ENCODE measurements at places on chromosomes 4 and X.

- no peak for DNase-seq
Measured at GRCh38 chr4:37999000-37999716, 39.0 kb downstream of the PTTG2 start.

DNA sequence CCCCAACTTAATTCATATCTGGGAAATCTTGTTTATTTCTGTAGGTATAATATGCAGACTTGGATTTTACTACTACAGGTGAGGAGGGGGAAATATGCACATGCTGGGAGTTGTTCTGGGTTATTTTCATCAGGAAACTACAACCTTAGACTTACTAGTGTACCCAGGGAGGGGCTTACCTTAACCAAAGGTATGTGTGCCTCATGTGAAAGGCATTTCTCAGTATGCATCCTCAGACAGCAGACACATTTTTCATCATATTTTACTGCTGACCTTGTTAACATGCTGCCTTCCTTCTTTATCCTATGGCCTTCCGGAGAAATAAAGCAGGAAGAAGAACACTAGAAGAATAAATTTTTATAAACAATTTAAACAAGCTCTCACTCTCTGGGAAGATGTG, 214.9 kb downstream of the SPANXN4 start:
- no peak for DNase-seq

GRCh38 chr4:145545538-145546174, 64.0 kb downstream of the SMAD1 start:
- no peak for DNase-seq

- DNase-seq, result no peak
Measured at GRCh38 chr4:89434364-89434988, 126.9 kb upstream of the GPRIN3 start.

DNA sequence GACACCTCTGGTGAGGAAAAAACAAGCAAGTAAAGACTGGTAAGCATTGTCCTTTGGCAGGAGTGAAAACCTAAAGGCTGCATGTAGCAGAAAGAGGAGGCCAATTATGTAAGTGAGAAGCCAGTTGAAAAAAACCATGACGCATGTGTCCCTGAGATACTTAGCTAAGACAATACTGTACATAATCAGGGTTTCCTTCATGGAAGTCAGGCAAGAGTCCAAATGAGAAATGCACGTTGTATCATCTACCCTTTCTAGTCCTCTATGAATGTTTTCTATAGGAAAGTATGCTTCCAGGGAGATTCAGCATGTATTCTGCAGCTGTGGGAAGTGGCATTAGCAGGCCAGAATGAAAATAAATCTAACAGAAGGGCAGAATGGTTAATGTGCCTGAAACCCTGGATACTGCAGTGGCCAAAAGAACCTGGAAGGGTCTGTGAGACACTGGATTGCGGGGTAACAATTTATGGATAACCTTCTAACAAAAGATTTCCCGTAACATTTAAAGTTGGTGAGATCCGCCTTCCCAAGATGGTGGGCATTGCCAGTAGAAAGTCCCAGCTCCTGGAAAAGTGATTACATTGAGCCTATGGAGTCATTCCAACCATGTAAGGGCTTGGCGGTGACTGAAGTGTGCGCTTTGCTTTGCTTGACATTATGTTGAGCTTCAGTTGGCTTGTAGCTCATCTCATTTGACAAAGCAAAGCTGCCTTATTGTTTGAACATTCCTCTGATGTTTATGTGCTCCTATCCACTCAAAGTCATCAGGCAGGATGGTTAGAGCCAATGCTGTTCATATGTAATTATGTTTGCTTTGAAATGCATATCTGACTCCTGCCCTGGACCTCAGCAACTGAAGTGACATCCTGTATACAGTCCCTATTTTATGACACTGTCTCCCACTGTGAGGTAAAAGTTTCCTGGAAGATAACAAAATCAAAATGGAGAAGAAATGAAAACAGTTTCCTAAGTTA, 200.4 kb downstream of the ARHGAP24 start:
- DNase-seq, result no peak

- no peak for DNase-seq
Measured at GRCh38 chr4:26404743-26405206, 84.0 kb downstream of the RBPJ start.

DNA sequence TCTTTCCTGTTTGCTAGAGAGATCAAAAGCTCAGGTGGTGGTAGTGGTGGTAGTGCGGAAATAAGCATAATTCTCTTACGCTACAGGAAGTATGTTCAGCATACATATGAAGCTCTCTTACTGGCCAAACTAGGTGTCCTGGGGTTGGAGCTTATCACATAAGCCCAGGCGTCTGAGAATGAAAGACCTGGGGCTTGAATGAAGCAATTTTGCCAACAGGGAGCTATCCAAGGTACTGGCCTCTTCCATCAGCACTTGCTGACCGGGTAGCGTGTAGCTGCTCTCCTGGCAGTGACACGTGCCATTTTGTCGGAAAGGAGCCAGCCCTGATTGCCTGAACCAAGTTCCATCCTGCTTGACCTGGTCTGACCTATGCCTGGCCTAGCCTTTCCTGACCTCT, 65.9 kb upstream of the HPF1 start:
- DNase-seq, result peak; percentile 28

DNA sequence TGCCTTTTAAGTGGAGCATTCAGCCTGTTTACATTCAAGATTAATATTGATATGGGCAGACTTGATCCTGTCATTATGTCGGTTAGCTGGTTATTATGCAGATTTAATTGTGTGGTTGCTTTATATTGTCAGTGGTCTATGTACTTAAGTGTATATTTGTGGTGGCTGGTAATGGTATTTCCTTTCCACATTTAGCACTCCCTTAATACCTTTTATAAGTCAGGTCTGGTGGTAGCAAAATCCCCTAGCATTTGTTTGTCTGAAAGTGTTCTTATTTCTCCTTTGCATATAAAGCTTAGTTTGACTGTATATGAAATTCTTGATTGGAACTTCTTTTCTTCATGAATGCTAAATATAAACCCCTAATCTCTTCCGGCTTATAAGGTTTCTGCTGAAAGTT, 403.7 kb upstream of the EPHA5 start:
- DNase-seq, result no peak

- DNase-seq, result no peak
Measured at GRCh38 chr4:14434483-14434882, 567.8 kb upstream of the CPEB2 start.

GRCh38 chr4:147492761-147493160, 11.9 kb downstream of the EDNRA start:
- DNase-seq, result no peak

GRCh38 chrX:118614150-118614549, 113.3 kb upstream of the IL13RA1 start:
- no peak for DNase-seq

- DNase-seq, result no peak
Measured at GRCh38 chr4:79842162-79842561, 230.9 kb downstream of the ANTXR2 start.

DNA sequence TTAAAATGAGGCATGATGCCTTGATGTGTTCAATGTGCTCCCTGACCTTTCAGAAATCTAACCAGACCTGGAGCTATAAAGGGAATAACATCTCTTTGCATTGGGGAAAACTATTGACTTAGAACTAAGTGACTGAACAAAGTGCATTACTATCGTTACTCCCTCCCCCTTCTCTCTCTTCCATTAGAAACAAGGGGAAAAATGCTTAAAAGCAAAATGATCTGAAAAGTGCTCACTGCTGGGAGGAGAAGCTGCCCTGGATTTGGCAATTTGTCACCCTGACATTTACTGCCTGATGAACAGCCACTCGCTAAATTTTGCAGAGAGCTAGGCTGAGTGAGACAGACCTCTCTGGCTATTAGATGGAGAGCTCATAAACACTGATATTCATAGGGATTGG, 48.6 kb upstream of the PARM1 start:
- no peak for DNase-seq

DNA sequence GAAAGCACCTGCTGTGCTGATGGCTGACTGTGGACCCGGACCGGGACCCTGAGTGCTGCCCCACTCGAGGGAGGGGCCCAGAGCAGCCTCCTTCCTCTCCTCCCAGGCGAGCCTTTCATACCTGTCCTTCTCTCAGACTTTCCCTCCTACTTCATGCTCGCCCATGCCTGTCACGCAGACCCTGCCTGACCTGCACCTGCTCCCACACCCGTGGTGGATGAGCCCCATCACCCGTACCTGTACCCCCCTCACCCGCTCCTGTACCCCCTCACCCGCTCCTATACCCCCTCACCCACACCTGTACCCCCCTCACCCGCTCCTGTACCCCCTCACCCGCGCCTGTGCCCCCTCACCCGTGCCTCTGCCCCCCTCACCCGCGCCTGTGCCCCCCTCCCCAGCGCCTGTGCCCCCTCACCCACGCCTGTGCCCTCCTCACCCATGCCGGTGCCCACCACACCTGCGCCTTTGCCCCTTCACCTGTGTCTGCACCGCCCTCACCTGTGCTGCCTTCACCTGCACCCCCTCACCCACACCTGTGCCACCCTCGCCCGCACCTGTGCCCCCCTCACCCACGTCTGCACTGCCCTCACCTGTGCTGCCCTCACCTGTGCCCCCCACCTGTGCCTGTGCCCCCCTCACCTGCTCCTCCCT, 5.8 kb downstream of the MAEA start:
- DNase-seq, result peak; percentile 21

DNA sequence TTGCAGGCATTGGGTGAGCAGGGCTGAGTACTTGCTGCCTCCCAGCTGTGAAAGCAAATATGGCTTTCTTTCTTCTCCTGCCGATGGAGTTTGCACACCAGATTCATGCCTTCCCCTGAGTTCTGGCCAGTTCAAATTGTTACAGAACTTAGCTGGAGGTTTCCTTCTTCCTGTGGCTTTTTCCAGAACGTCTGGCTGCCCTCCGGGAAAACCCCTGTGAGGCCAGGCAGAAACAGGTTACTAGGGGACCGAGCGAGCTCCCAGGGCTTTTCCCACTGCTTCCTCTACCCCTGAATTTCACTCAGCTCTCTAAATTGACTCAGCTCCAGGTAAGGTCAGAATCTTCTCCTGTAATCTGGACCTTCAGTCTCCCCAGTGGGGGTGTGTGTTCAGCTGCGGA, 482.4 kb downstream of the C4orf33 start:
- no peak for DNase-seq

DNA sequence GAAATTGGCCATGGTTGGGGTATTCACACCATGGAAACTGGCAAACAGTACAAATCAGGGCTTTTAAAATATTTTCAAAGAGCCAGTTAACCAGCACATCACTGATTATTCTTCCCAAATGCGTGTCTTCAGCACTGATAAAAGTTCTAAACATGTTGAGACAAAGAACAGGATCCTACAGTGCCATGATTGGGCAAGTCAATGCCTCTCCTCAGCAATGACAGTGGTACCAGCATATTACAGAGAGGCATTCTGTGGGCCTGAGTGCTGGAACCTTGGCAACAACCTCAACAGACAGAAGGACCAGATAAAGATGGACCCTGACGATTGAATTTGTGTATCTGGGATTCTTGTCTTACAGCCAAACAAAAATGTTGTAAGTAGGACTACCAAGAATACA, 108.9 kb downstream of the EFHC2 start:
- no peak for DNase-seq

GRCh38 chrX:74449322-74449936, 28.1 kb downstream of the SLC16A2 start:
- DNase-seq, result no peak

DNA sequence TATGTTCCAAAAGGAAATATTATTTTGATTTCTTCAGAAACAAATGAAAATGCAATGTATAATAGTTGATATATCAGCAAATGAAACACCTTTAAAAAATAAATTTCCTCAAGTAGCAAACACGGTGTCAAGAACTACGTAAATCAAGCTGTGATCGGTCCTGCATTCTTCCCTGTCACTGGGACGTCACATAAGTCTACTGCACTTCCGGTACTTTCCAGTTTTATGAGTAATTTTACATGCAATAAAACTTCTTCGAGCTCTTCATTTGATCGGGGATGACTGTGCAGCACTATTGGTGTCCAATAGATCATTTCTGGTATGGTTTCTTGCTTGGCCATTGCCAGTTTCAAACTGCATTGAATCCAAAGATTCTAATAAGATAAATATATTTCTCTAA, 114.0 kb upstream of the VEGFC start:
- no peak for DNase-seq

GRCh38 chrX:71958281-71958675, 47.6 kb downstream of the NHSL2 start:
- no peak for DNase-seq

- no peak for DNase-seq
Measured at GRCh38 chr4:148065075-148065474, 333.2 kb downstream of the ARHGAP10 start.

GRCh38 chrX:42678133-42678532, 99.8 kb downstream of the PPP1R2C start:
- no peak for DNase-seq

- no peak for DNase-seq
Measured at GRCh38 chrX:40542208-40542607, 38.6 kb upstream of the ATP6AP2 start.

GRCh38 chr4:55721651-55722050, 85.6 kb upstream of the NMU start:
- DNase-seq, result no peak

DNA sequence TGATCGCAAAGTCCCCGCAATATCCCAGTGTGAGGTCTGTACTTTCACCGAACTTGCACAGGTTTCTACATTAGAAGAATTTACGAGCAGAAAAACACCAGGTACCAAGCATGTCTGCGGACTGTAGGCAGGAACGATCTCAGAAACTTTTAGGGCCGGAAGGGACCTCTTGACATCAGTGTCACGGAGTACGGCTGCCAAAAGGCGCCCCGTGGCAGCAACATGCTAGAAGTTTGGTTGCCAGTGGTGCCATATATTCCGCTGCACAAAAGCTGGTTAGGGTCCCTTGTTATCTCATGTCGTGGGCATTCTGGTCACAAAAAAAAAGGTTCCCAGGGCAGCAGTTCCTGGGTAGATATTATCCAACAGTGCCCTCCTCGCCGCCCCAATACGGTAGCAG, 61.0 kb upstream of the DCAF8L1 start:
- no peak for DNase-seq

DNA sequence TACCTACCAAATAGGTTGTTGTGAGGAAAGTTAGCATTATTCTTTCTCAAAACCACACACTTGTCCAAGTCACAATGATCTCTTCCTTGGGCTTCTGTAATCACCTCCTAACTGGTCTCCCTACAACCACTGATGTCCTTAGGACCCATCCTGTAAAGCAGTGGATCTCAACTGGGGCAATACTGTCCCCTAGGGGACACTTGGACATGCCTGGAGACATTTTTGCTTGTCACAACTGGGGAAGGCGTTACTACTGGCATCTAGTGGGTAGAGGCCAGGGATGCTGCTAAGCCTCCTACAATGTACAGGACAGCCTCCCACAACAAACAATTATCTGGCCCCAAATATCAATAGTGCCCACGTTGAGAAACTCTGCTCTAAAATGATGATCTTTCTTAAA, 118.7 kb upstream of the AP1S2 start:
- DNase-seq, result no peak

GRCh38 chrX:66328950-66329596, 165.0 kb downstream of the HEPH start:
- DNase-seq, result no peak

Measured in activated naive CD8-positive, alpha-beta T cell treated with anti-CD3 and anti-CD28 coated beads, Interleukin-2, amount 10 ng/mL, durations not matched to agents 7 days and 5 days (primary cell).